ENCODE measurements at places on chromosomes 1 and 21.

GRCh38 chr1:66291531-66291864 lies 242.5 kb upstream of the SGIP1 start:
- no peak for DNase-seq

DNA sequence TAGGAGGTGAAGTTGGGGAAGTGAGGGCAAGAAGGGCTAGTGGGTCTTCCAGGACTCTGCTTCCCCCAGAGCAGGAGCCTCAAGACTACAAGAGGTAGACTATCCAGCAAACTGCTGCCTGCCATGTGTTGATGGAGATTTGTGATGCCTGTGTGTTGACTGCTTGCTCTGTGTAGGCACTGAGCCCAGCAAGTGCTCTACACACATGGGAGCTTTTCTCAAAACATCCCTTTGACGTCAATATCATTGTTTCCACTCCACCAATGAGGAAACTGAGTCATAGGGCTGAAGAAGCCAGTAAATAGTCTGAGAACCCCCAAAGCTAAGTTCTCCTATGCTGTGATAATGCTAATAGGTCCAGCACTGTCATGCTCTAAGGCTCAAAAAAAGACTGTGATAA lies 207.2 kb upstream of the NFIA start:
- DNase-seq = no peak

GRCh38 chr1:48710318-48710717 lies 66.4 kb downstream of the BEND5 start:
- no peak for DNase-seq

GRCh38 chr1:26302733-26303405 lies 3.6 kb downstream of the UBXN11 start:
- no peak for DNase-seq

DNA sequence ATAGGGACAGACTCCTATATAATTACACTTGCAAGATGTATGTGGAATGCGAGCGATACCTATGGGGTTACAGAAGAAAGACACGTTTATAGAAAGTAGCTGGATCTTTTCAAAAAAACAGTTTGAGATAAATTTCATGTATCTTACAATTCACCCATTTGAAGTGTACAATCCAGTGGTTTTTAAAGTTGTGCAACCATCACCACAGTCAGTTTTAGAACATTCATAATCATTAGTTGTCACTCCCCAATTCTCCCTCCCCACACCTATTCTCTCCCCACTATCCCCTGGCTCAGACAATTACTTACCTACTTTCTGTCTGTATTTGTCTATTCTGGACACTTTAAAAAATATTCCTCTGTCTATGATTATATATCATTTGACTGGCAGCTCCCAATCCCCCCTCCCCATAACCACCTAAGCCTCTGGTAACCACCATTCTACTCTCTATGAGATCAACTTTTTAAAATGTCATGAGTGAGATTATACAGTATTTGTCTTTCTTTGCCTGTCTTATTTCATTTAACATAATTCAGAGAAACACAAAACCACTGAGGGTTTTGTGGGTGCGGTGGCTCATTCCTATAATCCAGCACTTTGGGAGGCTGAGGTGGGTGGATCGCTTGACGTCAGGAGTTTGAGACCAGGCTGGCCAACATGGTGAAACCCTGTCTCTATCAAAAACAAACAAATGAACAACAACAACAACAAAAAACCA lies 39.1 kb downstream of the MRPS6 start:
- no peak for DNase-seq

Measured in NCI-H510A treated with DMSO at 0.1 percent for 48 hours (cell line).